Nucleus accumbens (tissue), 56 donors: ENCODE measurements at places on chromosomes 4 and X.

DNA sequence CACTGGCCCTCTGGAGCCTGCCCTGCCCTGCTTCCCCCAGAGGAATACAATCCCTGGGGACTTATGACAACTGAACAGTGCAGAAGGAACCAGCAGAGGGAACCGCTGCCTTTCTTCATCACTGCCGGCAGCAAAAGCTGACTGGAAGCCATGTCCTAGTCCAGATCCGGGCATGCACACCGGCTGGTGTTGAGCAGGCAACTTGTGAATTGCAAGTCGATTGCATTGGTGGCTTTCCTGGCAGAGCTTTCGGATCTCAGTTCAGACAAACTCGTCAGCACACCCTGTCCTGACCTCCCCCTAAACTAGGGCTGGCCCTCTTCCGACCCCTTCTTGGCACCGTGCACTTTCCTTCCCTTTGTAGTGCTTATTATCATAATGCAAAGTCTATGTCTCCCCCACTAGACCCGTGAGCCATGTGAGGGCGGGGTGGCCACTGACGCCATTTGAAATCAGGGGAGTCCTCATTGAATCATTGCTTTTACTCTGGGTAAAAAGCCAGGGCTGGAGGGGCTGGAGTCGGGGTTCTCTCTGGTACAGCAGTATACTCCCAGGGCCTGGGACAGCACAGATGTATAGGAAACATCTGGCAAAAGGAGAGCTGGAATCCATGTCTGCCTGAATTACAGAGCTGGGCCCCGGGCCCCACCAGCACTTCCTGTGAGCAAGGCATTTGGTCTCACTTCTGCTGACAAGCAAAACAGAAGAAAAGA is 1.8 kb downstream of the ARHGAP4 start:
- no peak for DNase-seq

DNA sequence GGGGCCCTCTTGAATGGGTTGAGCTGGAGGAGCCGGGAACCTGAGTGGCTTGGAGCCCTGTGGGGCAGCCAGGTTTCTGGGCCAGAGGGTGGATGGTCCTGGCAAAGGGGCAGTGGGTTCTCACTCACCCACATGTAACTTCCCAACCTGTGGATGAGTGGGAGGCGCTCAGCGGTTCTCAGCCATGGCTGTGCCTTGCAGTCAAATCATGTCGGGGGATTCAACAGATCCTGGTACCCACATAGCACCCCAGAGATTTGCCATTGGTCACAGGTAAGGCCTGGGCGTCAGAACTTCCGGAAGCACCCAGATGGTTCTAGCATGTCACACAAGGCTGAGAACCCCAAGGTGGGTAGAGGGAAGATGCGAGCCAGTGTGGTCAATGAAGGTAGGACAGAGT is 21.9 kb upstream of the CLCN4 start:
- no peak for DNase-seq

DNA sequence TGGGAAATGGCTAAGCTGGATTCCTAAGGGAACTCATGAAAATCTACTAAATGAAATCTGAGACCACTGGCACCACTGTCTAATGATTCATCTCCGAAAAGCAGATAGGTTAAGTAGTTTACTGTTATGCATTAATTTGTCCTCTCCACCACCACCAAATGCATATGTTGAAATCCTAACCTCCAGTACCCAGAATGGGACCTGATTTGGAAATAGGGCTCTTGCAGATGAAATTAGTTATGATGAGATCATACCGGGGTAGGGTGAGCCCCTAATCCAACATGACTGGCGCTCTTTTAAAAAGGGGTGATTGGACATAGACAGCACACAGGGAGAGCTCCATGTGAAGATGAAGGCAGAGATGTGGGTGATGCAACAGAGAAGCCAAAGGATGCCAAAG is 124.9 kb upstream of the GUCY1A1 start:
- no peak for DNase-seq

GRCh38 chr4:101806914-101807313 is 16.4 kb downstream of the BANK1 start:
- no peak for DNase-seq

DNA sequence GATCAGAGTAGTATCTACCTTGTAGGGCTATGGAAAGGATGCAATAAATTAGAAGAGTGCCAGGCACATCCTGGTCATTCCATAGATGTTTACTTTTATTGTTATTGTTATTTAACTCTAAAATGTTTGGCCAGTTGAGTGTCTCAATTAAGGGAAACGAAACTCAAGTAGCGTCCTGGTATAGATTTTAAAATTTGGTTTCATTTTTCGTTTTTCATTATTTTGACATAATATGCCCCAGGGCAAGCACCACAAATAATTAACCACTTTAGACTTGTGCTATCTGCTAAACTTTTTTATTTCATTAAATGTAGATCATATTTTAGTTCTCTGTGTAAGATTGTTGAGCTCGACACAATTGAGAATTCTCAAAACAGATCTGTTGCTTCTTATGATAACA is 179.7 kb upstream of the PRPS2 start:
- DNase-seq, result no peak

DNA sequence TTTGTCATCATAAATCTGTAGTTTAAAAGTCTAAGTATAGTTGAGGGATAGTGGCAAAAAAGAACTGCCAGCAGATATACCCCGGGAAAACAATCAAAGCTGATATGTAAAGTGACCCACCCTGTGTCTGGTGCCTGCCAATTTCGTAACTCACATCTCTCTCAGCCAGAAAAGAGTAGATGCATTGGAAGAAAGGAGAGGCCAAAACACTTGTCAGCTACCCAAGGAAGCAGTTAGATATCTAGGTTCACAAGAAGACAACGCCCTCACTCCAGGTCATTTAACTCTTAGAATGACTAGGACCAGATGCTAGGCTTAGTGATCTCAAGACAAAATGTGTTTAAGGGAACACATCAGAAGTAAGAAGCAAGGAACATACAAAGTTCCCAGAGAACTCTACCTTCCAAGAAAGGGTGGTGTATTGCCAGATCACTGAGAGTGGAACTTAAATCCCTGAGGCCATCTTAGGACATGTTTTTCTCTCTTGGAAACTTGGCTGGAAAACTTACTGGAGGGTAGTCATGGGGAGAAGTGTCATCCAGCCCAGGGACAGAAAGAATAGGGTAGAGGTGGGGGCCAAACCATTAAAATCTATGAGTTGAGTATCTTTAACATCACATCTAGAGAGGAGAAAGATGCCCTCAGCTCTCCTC is 125.9 kb downstream of the SHISA3 start:
- no peak for DNase-seq

- DNase-seq, result no peak
Observed at GRCh38 chrX:72042852-72043248, 88.9 kb downstream of the RTL5 start.
